Stimulated activated CD4-positive, alpha-beta T cell treated with anti-CD3 and anti-CD28 coated beads, Interleukin-4, amount 100 ng/mL, for 24 hours (primary cell): ENCODE measurements at places on chromosomes 4 and X.

DNA sequence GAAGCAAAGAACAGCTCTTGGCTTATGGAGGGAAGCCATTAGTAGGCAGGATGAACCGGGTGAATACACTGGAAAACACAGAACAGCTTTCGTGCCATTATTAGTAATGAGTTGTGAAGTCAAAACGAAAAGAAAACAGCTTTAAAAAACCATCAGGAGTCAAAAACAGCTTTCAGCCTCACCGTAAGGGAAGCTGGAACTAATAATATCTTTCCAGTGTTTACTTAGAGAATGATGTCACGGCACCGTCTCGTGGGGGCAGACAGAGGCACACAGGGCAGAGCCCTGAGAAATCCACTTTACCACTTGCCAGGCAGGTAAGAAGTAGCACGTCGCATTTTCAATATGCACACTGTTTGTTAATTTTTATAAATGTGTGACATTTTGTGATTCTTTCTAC is 37.9 kb upstream of the HMX1 start:
- no peak for DNase-seq

DNA sequence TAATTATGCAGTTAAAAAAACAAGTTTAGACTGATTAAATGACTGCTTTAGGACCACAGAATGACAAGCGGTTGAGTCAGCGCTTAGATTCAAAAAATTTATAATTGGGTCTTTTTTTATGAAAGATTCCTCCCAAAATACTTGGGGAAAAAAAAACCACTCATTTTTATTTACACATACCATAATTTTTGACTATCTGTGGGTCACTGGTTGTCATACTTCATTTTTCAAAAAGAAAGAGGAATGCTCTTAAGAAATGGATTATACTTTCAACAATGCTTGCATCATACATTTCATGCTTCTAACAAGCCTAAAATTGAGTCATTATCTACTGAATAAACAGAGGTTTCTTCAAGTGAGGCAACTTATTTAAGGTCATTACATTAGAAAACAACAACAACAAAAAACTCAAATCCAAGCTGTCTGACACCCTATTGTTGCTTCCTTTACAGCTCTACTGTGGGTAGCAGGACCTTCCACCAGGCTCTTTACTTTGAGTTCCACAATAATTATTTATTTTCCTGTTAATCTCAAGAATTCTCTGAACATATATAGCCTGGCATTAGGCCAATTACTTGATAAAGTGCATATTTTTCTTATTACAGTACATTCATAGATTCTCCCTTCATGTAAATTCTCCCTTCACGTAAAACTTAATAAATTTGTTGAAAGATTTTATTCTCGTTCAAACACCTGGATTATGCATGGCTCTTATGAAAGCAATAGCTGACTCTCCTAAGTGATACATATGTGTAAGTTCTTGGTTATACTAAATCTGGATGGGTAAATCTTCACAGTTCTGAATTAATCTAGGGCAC is 445.5 kb downstream of the PCDH10 start:
- DNase-seq = no peak

DNA sequence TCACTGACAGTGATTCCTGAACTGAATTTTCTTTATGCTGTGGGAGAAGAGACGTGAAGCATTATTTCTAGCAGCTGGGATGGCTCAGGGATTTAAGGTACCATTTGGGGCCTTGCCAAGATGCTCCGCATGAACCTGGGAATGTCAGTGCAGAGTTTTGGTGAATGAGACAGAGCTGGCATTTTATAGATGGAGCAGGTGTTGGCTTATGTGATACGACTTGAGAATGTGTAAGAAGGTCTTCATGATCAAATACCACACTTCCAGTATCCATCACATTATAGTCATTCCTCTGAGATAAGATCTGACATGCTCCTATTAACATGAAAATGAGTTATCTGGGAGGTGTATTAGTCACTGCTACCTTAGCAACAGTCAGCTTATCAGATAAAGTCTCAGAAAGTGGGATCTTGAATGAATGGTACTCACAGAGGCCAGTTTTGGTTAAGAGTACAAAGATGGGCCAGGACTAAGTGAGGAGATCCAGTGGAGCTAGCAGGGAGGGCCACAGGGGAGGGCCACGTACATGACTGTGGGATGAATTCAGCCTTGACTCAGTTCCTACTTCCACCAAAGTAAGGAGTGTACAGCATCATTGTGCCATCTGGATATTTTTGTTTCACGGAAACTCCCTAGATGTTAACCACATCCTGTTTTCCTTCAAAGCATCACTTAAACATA is 116.7 kb downstream of the SPCS3 start:
- DNase-seq = no peak

DNA sequence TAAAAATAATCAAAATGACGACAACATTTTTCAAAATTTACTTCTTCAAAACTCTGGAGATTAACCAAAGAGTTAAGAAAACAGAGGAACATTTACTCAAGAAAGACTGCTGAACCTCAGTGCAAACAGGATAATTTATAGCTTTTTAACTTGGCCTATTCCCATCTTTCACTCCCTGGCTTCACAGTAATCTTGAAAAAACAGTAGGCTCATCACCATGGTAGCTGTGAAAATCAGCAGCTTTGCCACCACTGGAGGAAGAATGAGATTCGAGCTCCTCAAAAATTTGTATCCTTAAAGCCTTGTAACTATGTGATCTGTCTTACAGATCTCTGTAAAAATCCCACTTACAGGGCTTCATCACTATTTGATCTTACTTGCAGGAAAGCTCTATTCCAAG is 447.7 kb upstream of the CTSO start:
- DNase-seq = no peak

- DNase-seq = no peak
Measured at GRCh38 chrX:34612036-34612435, 45.0 kb downstream of the TMEM47 start.

- no peak for DNase-seq
Measured at GRCh38 chr4:96912716-96913115, 1072.8 kb downstream of the PDHA2 start.

DNA sequence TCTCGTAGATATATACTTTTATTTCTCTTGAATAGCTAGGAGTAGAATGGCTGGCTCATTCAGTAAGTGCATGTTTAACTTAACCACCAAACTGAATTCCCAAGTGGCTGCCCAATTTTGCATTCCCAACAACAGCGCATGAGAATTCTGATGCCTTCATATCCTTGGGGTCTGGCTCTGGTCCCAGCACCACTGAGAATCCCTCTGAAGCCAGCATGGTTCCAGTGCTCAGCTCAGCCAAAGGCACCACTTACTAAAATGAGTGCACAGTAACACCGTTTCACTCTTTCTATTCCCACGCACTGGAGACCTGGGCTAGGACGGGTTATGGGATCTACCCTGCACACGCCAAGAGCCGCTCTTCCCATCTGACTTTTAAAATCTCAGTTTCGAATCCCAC is 60.4 kb downstream of the CASP3 start:
- no peak for DNase-seq

DNA sequence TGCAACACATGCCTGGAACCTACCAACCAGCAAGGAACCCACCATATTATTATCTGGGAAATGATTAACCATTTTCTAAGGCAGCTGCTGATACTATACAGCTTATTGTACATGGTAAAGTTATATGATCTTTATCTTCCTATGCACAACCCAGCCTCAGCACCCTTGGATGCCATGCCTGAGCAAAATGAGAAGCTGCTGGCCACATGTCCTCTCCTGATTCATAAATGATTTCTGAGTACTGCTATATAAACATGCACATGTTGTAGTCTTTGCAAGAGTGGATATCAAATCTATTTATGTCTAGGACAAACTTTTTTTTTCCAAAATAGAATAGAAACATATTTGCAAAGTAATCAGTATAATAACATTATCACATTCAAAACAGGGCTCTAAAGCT is 1043.6 kb downstream of the CCSER1 start:
- no peak for DNase-seq
